Thoracic aorta (tissue), 2 donors: ENCODE measurements at places on chromosomes 11 and 22.

GRCh38 chr11:296171-297050 is 2.9 kb downstream of the IFITM5 start:
- no peaks in the 10 kb centered on the region for H3K27me3 ChIP-seq
- no peaks in the 10 kb centered on the region for H3K4me1 ChIP-seq
- no peak for DNase-seq
- no peak overlapping the region for H3K27ac ChIP-seq
- no peak overlapping the region for H3K4me3 ChIP-seq

DNA sequence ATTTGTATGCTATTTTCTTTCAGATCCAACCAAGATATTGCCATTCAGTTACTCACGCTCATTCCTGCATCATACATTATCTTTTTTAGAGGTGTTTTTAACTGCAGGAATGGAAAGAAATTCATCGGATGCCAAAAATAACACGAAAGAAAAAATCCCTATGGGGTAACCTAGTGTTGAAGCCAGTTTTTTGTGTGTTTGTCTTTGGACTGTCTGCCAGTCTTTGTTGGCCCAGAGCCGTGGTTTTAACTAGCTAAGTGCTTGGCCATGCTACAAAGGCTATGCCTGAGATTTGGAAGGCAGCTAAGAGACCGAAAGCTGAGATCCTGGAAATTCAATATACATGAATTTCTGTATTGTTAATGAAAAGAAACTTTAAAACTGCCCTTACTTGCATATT is 309.8 kb upstream of the CNTN5 start:
- no peaks in the 10 kb centered on the region for H3K27me3 ChIP-seq
- H3K4me1 ChIP-seq, result no peaks in the 10 kb centered on the region
- no peak for DNase-seq
- no peaks in the 10 kb centered on the region for H3K36me3 ChIP-seq
- H3K27ac ChIP-seq, result no peak overlapping the region

- no peak overlapping the region for H3K27ac ChIP-seq
- H3K36me3 ChIP-seq, result no peaks in the 10 kb centered on the region
- H3K27me3 ChIP-seq, result no peaks in the 10 kb centered on the region
- no peak for DNase-seq
These were observed 33.7 kb upstream of the MYRF start for GRCh38 chr11:61718621-61719302.

GRCh38 chr11:116835042-116835772 is 2.2 kb downstream of the APOA1 start:
- H3K27ac ChIP-seq, result peak overlapping the region; percentile 84
- H3K4me3 ChIP-seq, result peak overlapping the region; percentile 67
- no peaks in the 10 kb centered on the region for H3K36me3 ChIP-seq
- H3K4me1 ChIP-seq, result peaks cover 10% of the 10 kb centered on the region

GRCh38 chr11:34633990-34634693 is 13.2 kb downstream of the EHF start:
- H3K4me3 ChIP-seq, result no peak overlapping the region
- no peak overlapping the region for H3K27ac ChIP-seq
- H3K27me3 ChIP-seq, result no peaks in the 10 kb centered on the region
- H3K36me3 ChIP-seq, result no peaks in the 10 kb centered on the region
- peaks cover 8% of the 10 kb centered on the region for H3K4me1 ChIP-seq

DNA sequence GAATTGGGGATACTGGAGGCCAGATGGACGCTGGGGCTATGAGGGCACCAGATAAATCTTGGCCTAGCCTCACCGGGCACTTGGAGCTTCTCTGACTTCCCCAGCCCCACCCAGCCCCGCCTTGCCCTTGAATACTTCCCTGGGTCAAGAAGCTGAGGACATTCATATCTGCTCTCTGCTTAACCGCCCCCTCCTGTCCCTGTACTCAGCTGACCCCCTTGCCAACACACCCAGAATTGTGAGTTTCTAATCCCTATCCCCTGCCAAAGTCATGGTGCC is 22.0 kb downstream of the FADS3 start:
- no peak overlapping the region for H3K27ac ChIP-seq
- no peak overlapping the region for H3K4me3 ChIP-seq
- H3K4me1 ChIP-seq, result peaks cover 8% of the 10 kb centered on the region
- H3K27me3 ChIP-seq, result no peaks in the 10 kb centered on the region
- no peak for DNase-seq
